GM12891 (cell line): ENCODE measurements at places on chromosomes 2 and 18.

- no peak for DNase-seq
Measured at GRCh38 chr2:62175728-62176127, 20.2 kb upstream of the B3GNT2 start.

- peak; percentile 51 for DNase-seq
Measured at GRCh38 chr2:714005-714741, 37.0 kb upstream of the TMEM18 start.

DNA sequence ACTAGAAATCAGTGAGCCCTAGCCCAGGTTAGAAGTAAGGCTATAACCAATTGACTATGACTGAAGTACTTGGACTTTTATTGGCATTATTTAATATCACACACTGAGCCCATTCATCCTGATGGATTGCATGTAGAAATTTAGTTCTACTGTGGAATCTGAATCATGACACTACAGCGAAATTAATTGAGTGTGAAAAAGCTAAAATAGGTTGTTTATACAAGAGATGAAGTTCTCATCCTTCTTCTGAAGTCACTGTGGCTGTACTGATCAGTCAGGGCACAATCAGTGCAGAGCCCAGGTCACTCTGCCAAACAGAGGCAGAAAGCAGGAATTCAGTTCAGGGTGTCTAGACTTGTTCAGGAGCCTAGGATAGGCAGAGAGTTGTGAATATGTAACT is 158.9 kb downstream of the BABAM2 start:
- no peak for DNase-seq

DNA sequence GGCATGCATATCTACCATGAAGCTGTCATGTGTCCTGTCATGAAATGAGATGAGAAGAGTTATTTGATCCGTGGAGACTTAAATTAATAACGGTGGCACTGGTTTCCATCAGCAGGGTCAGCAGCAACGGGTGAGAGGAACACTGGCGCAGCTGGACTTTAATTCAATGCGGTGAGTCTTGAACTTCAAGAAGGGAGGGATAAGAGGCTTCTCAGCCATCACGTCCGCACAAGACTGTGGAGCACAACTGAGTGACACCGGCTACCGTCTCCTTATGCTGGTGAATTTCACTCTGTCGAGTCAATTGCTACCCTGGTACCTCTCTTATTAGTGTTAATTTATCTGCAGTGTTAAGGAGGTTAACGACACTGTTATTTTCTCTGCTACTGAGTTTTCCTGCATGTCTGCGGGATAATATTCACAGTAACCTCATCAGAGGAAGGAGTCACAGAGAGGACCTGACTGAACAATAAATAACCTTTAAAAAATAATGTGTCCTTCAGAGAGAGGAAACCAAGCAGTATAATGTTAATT is 236.8 kb downstream of the EPHA4 start:
- no peak for DNase-seq
